ENCODE measurements at places on chromosomes 11 and 22. TPM values are rescaled to one million over a fixed set of nuclear protein-coding genes. Genes with fewer than 3 reads are reported as not detected.
A peak's percentile ranks its signal among the peaks of the same experiment; 100 is the strongest.

DNA sequence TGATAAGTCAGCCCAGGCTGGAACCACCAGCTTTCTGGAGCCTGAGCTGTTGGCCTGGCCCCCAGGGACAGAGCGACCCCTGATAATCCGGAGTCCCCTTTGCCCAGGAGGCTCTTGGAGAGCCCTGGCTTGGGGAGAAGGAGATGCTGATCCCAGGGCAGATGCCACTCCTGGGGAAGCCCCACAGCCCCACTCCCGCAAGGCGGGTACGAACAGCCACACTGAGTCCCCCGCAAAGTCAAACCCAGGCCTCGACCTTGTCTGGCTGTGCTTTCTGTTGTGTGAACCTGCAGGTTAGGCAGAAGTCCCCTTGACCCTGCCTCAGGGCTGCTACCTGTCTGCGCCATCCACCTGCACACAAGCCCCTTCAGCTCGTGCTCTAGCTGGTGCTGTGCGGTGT lies 108.0 kb downstream of the KCNQ1OT1 start:
- no peaks in the 10 kb centered on the region for H3K4me1 ChIP-seq
- no peak for DNase-seq
- no peak overlapping the region for H3K27ac ChIP-seq
- H3K27me3 ChIP-seq = peaks cover 8% of the 10 kb centered on the region

DNA sequence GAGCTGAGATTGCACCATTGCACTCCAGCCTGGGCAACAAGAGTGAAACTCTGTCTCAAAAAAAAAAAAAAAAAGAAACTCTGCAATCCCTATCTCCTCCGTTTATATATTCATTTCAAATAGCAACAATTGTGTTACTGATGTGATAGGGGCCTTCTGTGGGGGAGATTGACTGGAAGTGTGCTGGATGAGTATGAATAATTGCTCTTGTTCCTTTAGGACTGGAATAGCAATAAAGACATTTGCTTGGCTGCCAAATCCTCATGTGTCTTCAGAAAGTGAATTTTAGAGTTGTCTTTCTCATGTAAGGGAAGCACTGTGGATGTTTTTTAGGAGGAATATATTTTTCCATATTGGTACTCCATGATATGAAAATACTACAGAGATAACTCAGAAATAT lies 21.1 kb upstream of the ME3 start:
- no peak overlapping the region for H3K4me3 ChIP-seq
- DNase-seq = no peak
- peaks cover 22% of the 10 kb centered on the region for H3K4me1 ChIP-seq
- H3K27ac ChIP-seq = no peak overlapping the region
- no peaks in the 10 kb centered on the region for H3K27me3 ChIP-seq

CSTF3 gene
- 9.5 TPM for total RNA-seq

DNA sequence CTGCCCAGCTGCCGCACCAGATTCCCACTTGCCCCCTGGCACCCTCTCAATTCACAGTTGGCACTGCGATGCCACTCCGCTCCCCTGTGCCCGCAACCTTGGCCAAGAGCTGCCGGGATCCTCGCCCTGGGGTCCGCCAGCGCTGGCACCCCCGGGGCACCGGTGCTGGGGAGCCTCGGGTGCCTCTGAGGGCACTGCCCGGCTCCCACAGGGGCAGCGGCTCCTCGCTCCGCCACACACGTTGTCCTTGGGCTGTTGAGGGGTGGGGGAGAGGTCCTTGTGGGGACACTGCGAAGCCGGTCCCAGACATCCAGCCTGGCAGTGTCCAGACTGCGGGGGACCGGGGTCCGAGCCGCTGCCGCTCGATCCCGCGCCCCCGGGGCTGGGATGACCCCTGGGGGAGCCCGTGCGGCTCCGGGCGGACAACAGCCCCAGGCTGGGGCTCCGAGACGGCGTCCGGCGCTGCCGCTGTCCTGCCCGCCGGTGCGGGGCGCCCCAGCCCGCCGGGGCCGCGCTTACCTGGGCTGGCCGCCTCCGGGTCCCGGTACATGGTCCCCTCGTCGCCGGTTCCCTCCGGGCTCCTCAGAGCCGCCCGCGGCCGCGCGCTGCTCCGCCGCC lies 496 bp downstream of the SYT7 start:
- H3K27me3 ChIP-seq = peaks cover 72% of the 10 kb centered on the region
- H3K36me3 ChIP-seq = no peaks in the 10 kb centered on the region
- peak overlapping the region; percentile 35 for H3K4me3 ChIP-seq
- H3K4me1 ChIP-seq = peaks cover 7% of the 10 kb centered on the region

- H3K36me3 ChIP-seq = no peaks in the 10 kb centered on the region
- DNase-seq = peak; percentile 81
- H3K27ac ChIP-seq = peak overlapping the region; percentile 100
- H3K4me1 ChIP-seq = peaks cover 62% of the 10 kb centered on the region
These were observed 8.3 kb downstream of the KIRREL3 start for GRCh38 chr11:126992065-126992803.

Measured in SJSA1 (cell line).